ENCODE measurements at places on chromosomes 12 and 14.

GRCh38 chr12:52845946-52846345, 2.8 kb downstream of the KRT78 start:
- DNase-seq: no peak

DNA sequence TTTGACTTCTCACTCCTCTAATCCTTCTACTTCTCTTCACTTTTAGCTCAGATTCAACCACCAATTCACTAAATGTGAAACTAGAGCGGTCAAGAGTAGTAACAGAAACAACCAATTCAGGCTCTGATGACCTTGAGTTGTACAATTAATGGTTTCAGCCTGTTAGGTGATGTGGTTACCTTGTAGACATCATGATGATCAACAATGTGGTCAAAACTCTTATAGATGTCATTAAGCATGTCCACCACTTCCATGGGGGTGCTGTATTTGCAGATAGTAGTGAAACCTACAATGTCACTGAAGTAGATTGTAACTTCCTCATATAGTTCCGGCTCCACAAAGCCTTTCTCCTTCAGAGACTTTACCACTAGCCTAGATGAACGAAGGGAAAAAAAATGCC, 54.1 kb upstream of the PLBD1 start:
- no peak for DNase-seq

DNA sequence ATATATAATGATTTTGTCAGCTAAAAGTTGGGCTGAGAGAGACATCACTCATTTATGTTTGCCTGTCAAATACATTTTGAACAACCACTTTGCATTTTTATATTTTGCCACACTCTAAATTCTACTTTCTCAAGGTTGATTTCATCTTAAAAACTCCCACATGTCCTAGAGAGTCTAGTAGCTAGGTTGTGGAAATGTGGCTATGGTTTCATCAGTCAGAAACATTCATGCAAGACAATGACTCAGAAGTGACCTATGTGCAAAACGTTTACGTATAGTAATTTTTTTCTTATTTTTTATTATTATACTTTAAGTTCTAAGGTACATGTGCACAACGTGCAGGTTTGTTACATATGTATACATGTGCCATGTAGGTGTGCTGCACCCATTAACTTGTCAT, 27.4 kb upstream of the PRKD1 start:
- no peak for DNase-seq

- DNase-seq: no peak
Observed at GRCh38 chr14:104385111-104385510, 194.5 kb upstream of the C14orf180 start.

DNA sequence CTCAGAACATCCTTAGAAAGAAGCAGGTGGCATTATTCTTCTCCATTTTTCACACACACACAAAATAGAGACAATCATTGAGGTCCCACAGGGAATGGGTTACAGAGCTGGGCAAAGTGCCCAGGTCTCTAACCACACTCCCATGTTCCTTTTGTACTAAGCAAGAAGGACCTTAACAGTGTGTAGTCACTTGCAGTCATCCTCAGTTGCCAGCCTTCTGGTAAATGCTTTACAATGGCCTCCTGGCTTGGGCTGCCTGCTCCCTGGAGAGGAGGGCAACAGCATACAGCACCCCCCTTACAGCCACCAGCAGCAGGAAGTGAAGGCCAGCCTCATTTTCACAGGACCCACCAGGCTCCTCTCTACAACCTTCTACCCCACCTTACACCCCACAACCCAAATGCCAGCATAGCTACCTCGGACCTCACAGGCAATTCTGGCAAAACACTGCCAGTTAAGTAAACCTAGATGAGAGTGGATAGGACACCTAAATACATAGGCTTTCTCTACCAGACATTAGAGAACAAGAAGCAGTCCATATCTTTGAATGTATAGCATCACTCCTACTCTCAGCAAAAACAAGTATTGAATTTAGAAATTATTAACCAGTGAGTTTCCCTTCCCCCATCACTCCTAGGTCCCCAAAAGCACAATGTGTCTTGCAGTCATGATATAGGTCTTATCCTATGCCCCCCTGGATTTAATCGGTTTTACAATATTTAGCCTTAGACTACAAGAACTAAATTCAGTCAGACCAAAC, 88.1 kb downstream of the PPP2R5E start:
- DNase-seq: peak; percentile 27
